ENCODE measurements at places on chromosomes 2 and 18.

- DNase-seq, result peak; percentile 24
Observed at GRCh38 chr2:188607501-188607900, 315.8 kb downstream of the GULP1 start.

- no peak for DNase-seq
Observed at GRCh38 chr2:88828397-88829137, 137.1 kb downstream of the RPIA start.

GRCh38 chr18:36160959-36161371 is 26.3 kb upstream of the MOCOS start:
- no peak for DNase-seq

- DNase-seq, result no peak
Observed at GRCh38 chr2:119426801-119427395, 4.8 kb upstream of the TMEM37 start.

- no peak for DNase-seq
Observed at GRCh38 chr18:61713502-61713901, 179.3 kb downstream of the RNF152 start.

- DNase-seq, result no peak
Observed at GRCh38 chr18:29726646-29727045, 1315.9 kb downstream of the DSC3 start.

DNA sequence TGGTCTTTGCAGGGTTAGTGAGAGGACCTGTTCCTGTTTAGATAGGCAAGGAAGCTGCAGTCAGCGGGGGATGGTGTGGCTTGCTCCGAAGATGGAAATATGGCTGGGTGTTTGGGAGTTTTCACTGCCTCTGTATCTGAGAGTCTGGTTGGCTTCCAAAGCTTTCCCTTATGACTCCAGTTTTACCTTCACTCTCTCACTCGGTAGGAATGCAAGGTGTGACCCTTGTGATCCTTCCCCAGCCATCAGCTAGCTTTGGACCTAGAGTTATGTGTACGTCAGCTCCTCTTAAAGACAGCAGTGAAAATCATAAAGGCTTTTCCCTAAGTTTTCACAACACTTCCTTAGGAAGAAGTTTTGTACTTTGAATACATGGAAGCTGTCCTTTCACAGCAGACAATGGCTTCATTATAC is 35.5 kb upstream of the TMEM87B start:
- no peak for DNase-seq

GRCh38 chr2:110748489-110748867 is 16.1 kb downstream of the ACOXL start:
- DNase-seq, result peak; percentile 8

DNA sequence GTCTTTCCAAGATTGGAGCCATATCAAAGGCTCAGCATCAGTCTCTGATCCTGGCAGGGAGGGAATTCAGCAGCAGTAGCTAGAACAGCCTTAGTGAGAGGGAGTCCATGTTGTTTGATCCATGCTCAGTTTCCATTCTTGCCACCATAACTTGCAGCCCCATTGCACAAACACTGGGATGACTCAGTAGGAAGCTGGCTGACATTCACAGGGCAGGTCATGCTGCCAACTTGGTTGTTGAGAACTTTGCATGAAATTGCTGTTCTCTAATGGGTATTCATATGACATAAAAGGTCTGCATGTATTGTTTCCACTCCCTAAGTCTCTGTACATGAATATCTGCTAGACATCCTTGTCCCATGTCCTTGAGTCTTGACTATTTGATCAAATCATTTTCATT is 29.9 kb upstream of the STAT4 start:
- no peak for DNase-seq

DNA sequence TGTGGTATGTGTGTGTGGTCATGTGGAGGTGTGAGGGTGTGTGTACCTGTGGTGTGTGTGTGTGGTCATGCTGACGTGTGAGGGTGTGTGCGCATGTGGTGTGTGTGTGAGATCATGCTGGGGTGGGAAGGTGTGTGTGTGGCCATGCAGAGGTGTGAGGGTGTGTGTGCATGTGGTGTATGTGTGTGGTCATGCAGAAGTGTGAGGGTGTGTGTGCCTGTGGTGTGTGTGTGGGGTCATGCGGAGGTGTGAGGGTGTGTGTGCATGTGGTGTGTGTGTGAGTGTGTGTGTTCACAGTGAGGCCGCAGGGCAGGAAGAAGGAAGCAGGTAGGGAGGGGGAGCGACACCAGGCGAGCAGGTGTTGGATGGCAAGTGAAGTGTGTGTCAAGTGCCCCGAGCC is 259.0 kb downstream of the LOXHD1 start:
- no peak for DNase-seq

DNA sequence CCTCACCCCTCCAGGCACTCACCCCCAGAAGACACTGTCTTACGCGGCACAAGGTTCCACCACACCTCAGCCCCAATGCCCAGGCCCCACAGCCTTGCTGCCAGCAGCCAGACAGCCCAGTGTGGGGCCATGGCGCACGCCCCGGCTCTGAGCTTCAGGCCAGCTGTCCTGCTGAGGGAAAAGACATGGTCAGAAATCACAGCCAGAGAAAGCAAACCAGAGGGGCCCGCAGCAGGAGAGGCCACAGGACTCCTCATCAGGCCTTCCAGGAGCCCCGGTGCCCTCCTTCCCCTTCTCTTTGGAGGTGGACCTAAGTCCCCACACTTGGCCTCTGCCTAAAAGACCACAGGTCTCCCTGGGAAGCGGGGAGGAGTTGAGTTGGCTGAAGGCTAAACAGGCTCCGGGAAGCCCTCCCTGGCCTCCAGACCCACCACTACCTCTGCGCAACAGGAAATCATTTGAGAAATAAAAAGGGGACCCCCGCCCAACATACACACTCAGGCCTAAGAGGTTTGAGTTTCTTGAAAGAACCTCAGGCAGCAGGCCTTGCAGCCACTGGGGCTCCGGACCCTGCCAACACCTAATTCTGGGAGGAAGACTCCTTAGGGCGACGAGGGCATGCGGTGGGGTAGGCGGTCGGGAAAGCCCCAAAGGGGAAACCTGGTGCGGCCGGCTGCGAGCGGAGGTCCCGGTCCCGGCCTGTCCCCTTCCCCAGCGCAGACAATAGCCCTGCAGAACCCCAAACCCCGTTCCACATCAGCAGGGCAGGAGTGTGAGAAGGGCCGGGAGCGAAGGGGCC is 1.9 kb downstream of the SEMA4C start:
- DNase-seq, result no peak

GRCh38 chr2:181189951-181190350 is 209.5 kb downstream of the UBE2E3 start:
- DNase-seq, result no peak

DNA sequence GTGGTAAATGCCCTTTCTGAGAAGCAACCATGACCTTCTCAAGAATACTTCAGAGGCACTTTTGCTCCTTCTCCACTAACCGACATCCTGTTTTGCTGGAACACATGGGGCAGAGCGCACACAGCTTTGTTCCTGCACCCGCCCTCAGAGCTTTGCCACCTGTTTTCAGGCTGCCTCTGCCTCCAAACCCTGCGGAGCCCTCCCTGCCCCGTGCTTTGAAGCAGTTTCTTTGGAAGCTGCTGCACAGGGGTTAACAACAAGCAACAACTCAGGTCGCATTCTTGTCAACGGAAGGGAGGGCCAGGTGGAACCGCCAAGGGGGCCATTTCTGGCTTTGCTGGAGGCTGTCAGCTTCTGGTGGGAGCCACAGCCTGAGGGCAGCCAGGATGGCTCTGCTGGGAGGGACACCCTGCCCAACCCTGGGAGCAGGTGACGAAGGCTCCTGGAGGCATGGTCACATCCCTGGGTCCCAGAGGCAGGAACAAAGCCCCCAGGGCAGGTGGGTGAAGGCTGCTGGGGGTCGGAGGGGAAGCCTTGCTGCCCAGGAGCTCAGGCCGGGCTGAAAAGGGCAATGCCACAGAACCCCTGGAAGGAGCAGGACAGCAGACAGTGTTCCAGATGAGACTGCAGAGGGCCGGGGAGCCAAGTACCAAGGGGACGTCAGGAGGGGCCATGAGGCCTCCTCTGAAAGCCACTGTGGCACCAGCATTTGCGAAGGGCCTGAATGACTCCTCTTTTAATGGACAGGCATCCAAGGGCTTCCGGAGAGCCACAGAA is 46.8 kb downstream of the MRPS5 start:
- DNase-seq, result no peak

DNA sequence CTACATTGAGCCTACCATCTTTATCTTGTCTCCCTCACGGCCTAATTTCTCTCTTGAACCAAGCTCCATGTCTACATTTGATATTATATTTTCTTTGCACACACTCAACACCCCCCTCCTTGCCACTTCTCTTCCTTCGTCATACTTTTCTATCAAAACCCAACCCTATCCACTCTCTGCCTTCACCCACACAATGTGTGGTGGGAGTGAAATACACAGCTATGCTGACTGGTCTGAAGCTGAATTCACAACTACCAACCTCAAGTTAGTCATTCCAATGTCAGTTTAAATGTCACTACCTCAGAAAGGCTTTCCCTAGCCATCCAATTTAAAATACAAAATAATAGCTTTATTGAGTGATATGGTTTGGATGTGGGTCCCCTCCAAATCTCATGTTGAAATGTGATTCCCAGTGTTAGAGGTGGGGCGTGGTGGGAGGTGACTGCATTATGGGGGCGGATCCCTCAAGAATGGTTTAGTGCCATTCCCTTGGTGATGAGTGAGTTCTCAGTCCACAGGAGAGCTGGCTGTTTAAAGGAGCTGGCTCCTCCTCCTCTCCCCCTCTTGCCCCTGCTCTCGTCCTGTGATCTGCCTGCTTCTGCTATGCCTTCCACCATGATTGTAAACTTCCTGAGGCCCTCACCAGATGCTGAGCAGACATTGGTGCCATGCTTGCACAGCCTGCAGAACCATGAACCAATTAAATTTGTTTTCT is 112.1 kb downstream of the DTNB start:
- no peak for DNase-seq

DNA sequence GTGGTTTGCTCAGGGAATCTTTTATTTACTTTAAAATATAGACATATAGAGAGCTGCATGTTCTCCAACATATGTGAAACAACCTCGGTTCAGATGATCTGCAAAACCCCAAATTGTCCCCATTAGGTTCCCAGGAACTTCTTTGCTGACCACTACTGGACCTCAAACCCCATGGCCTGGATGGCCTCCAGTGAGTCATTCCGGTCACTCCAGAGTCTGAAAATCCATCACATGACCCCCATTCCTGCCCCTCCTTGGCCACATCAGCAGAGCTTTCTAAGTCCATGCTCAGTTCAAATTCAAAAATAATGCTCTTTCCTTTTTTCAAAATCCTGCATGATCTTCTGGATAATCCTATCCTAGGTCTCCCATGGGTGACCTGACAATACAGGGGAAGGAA is 271.0 kb downstream of the TNS1 start:
- no peak for DNase-seq

- peak; percentile 26 for DNase-seq
Observed at GRCh38 chr18:55275039-55275901, 312.7 kb downstream of the TCF4 start.

GRCh38 chr18:62989195-62989594 is 273.9 kb downstream of the PHLPP1 start:
- DNase-seq, result no peak

DNA sequence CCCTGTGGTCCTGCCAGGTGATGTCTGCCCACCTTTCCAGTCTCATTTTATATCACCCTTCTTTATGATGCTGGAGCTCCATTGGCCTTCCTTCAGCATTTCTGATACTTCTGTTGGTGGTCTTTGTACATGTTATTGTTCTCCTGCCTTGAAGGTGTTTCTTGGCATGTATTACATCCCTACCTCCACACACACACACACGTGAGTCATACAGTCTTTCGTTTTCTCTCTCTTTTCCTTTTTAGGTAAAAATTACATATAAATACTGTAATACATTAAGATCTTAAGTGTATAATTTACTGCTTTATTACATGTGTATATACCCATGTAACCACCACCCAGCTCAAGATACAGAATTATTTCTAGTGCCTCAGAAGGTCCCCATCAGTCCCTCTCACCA is 10.2 kb upstream of the ADGRF3 start:
- no peak for DNase-seq

DNA sequence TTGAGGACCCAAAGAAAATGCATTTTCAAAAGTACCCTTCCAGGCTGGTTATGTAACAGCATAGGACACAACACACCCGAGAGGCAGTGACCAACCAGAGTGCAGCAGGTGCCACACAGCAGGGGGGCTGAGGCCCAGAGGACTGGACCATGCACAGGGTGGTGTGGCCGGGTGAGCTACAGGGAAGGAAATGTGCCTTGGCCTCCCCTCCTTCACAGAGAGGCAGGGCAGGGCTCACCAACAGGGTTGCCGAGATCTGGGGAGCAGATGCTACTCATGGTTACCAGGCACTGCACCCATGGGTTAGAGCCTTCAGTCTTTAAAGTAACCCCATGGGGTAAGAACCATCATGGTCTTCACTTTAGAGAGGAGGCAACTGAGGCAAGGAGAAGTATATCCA is 158.4 kb downstream of the MSH2 start:
- no peak for DNase-seq

DNA sequence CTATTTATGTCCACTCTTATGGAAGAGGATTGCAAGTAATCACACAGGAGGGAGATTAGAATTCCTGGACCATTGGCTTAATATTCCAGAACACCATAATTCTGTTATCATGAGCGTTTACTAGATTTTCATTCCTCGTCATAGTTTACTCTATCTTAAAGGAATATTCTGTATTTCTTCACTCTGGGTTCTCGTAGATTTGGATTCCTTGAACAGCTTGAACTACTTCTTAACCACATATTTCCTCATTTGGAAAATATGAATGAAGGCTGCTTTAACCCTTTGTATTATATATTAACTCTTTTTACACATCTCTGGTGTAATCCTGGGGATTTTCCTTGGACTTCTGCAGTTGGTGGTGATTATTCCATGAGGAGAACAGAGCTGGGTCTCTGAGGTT is 46.3 kb upstream of the CCBE1 start:
- no peak for DNase-seq

DNA sequence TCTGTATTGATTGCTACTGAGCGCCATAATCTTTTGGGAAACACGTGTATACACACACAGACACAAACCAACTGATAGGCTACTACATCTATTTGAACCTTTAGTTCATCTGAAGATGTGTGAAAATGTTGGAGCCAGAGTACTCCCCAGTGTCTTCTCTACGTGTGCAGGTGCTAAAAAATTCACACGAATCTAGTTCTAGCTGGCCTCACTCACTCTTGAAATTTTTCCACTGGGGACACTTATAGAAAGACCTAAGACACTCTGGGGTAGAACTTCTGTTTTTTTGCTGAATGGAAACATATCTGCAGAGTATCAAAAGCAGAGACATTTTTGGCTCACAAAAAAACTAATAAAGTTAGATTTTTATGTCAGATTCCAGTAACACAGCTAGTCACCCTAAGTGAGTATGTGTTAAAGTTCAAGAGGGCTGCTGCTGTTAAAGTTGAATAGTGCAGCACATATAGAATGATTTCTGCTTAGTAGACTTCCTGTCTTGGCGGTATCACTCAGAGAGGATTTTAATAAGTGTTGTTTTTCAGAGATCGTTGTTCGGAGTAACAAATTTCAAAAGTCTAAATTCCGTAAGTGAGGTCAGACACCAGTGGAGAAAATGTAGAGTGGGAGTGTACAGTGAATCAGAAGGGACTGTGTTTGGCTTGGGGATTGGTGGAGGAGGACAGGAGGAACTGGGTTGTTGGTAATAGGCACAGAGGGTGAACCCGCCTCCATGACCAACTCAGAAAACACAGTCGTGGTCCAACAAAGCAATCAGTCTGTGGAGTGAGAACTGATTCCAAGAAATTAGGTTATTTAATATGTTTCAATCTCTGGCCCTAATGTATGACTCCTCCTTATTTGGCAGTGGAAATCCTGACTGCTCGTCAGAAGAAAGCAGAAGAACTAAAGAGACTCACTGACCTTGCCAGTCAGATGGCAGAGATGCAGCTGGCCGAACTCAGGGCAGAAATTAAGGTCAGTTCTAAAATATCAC is 43.1 kb downstream of the KCTD18 start:
- no peak for DNase-seq

GRCh38 chr2:147223553-147224060 is 621.2 kb upstream of the ACVR2A start:
- DNase-seq, result no peak

- no peak for DNase-seq
Observed at GRCh38 chr18:70494524-70494923, 205.7 kb downstream of the SOCS6 start.
